Ovary (tissue), 10 donors: ENCODE measurements at places on chromosomes 6 and 20.

- peak; percentile 60 for DNase-seq
Measured at GRCh38 chr6:112253841-112254816, at the start of gene LAMA4. Gene LAMA4 (minus strand): TSS chr6:112254567. CDS start chr6:112254150, 417 bp downstream.

DNA sequence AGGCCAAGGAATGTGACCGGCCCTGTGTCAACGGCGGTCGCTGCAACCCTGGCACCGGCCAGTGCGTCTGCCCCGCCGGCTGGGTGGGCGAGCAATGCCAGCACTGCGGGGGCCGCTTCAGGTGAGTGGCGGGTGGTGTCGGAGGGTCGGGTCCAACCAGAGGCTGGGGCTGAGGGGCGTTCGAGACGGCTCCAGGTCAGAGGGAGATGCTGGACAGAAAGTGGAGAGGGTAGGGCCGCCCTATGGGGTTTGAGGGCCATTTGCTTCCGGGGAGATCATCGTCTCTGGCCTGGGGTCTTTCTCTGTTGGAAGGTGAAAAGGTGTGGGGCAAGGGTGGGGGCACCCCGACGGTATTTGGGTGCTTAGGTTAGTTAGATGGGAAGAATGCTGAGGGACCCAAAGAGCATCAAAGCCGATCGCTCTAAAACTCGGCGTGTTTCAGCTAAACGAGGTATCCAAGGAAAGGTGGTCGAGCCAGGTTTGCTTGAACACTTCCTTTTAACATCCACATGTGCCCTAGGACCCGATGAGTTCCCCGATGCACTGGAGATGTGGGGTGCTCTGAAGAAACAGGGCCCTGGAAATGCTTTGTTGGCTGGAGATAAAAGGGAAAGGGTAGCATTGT lies 691 bp downstream of the ATRN start:
- peak; percentile 46 for DNase-seq

DNA sequence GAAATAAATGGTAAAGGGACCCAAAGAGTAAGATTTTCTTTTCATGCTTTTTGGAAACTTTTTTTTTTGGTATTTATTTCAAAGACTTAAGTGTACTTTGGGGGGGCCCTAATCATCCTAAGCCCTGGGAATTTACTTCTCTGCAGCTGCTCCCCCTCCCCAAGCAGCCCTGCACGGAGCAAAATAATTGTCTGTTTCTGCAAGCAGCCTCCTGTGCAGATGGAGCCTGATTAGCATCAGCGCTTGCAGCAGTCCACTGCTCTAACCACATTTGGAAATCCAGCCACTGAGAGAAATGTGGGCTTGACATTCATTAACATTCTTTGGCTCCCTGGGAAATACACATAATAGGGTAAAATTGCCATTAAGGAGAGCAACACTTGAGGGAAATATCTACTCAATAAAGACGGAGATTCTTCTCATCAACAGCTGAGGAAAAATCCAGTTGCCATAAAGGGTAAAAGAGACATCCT lies 309.2 kb upstream of the MAP3K7 start:
- no peak for DNase-seq

GRCh38 chr6:26520237-26520849 lies 17.8 kb upstream of the HMGN4 start:
- peak; percentile 71 for DNase-seq

DNA sequence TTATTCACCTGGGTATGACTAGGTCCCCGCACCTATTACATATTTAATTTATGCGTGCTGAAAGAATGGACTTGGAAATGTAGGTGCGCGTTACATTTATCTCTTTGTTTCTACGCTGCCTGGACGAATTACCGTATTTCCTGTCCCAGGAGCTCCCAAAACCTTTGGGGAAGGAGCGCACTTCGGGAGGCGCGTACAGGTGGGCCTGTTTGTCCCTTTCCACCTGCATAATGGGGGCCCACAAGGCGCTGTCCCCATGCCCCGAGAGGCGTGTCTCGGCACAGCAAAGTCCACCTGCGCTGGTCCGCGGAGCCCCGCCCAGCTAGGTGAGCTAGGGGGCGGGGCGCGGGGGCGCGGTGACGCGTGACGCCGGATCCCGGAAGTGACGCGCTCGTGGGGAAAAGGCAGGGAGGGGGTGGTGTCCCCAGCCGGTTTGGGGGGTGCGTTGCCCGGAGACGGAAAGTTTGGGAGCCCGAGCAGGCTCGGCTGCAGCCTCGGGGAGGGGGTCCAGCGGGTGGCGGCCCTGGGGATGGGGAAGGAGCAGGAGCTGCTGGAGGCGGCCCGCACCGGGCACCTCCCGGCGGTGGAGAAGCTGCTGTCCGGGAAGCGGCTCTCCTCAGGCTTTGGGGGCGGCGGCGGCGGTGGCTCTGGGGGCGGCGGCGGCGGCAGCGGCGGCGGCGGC lies at the start of gene ANKS1A:
Gene ANKS1A (plus strand): TSS at position 382 of the 682 bp plus-strand sequence. CDS start 148 bp downstream, at position 530.
- DNase-seq, result peak; percentile 90
